ENCODE measurements at places on chromosomes 4 and X. TPM values are rescaled to one million over a fixed set of nuclear protein-coding genes. Genes with fewer than 3 reads are reported as not detected.

The CXorf49 gene
- not detected for total RNA-seq

- DNase-seq = no peak
Observed at GRCh38 chr4:143343276-143343831, 6.7 kb downstream of the GAB1 start.

The UBA6 gene
- 20.5 TPM for total RNA-seq

The DIPK2B gene
- 17.8 TPM for total RNA-seq

The C4orf46 gene
- total RNA-seq = 4.2 TPM

- no peak for DNase-seq
Observed at GRCh38 chr4:145644699-145645098, 25.5 kb downstream of the MMAA start.

- DNase-seq = no peak
Observed at GRCh38 chr4:150114641-150115040, 36.4 kb downstream of the DCLK2 start.

GRCh38 chrX:40012868-40013265 lies 84.9 kb downstream of the BCOR start:
- DNase-seq = peak; percentile 70

GRCh38 chr4:139686988-139687387 lies 21.4 kb downstream of the MGST2 start:
- DNase-seq = no peak

The WDR17 gene
- 0.32 TPM for total RNA-seq

DNA sequence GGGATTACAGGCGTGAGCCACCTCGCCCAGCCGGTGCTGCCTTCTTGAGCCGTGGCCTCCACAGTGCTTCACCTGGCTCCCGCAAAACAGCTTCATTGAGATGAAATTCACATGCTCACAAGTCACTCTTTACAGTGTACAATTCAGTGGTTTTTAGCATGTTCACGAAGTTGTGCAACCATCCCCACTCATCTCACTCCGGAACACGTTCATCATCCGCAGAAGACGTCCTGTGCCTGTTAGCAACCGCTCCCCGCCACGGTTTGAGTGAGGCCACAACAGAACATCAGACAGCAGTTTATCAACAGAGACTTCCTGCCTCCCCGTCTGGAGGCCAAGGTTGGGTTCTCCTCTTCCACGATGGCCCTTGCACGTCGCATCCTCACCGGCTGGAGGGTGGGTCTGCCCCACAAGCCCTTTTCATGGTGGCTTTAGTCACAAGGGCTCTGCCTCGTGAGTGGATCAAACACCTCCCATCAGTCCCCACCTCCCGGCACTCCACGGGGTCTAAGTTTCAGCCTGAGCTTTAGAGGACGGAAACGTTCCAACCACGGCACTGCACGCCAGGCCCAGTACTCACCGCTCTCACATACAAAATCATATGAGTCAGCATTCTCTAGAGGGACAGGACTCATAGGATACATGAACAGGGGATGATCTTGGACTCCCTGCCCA lies 29.6 kb upstream of the SPON2 start:
- peak; percentile 75 for DNase-seq

- no peak for DNase-seq
Observed at GRCh38 chr4:151291485-151291884, 14.5 kb downstream of the PRSS48 start.

The SFRP2 gene
- not detected for total RNA-seq
